ENCODE measurements at places on chromosomes 16 and 17.

- no peak for DNase-seq
These were observed 19.1 kb downstream of the CDIP1 start for GRCh38 chr16:4519274-4520058.

- DNase-seq, result no peak
These were observed 40.8 kb downstream of the METRNL start for GRCh38 chr17:83119987-83120864.

GRCh38 chr17:66849032-66849655 lies 14.2 kb downstream of the CACNG5 start:
- no peak for DNase-seq

- no peak for DNase-seq
These were observed 19.5 kb upstream of the C16orf78 start for GRCh38 chr16:49354101-49354500.

DNA sequence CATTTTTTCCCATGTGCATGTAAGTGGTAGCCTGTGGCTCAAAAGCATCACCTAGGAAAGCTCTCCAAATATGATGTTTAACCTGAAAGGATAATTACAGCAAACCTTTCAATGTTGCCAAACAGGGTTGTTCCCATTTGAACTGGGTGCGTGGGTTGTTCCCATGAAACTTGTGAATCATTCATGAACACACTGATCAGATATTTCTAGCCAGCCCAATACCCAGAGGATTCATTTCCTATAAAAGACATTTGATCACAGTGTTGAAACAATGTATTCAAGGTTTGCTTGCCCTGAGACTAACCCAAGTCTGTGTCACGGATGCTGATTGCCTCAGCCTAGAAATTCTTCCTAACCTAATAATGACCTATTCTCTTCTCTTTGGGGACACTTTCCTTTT lies 12.9 kb downstream of the KRT39 start:
- DNase-seq, result peak; percentile 97

Data from iris pigment epithelial cell (primary cell).